ENCODE measurements at places on chromosomes 5 and 9.

DNA sequence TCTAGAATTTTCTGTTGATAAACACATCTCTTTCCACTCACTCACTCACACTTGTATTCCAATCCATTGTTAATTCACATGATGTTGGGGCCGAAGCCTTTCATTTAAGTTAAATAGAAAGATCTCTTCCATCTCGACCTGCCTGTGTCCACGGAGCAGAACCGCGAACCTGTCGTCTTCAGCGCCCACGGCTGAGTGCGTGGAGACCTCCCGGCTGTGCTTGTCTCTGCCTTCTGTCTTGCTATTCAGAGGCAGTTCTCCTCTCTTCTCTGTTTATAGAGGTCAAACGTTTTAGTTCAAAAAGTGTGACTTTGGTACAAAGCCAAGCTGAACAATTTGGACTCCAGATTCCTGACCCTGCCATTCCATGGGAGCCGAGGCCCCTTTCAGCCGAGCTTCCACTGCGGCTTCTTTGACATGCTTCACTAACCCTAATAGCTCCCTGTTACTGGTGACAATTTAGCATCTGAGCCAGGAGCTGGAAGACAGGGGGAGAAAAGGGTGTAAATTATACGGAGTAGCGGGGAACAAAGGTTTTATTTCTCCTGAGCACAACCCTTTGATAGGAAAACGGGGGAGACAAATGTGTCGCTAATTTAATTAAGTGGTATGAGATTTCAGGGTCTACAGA, 314.4 kb upstream of the IRX4 start:
- DNase-seq = peak; percentile 18

DNA sequence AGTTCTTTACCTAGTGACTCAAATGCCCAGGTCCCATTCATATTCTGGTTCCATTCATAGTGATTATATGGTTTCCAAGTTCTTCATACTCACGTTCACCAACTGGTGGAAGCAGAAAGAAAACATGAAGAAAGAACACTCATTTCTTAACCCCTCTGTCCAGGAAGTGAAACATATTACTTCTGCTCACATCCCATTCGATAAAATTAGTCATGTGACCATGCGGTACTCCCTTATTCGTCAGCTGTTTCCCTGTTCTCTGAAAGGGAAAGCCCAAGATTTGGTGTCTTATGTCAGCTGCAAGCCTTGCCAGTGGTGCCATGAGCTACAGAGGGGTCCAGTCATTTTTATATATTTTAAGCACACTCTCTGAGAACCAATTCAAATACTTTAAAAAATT, 387.0 kb upstream of the DMAC1 start:
- no peak for DNase-seq

GRCh38 chr9:129131300-129132145, 20.3 kb downstream of the PTPA start:
- DNase-seq = peak; percentile 2

DNA sequence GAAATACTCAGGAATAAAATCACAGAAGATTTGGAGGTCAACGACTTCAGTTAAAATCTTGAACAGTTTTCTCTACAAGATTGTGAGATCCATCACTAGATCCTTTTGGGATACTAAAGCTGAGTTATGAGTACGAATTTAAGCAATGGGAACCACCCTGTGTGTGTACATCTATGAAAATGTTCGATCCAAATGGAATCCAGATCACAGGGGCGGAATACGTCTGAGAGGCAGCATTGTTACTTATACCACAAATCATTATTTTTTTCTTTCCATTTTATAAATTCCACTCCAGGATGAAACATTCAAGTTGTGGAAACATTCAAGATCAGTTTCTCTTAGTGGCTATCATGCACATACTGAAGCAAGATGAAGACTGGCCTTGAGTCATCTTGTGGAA, 239.3 kb upstream of the PAPPA start:
- DNase-seq = no peak

- DNase-seq = no peak
These were observed 62.9 kb downstream of the FOCAD start for GRCh38 chr9:20746967-20747366.

- DNase-seq = no peak
These were observed 343.1 kb downstream of the CTNND2 start for GRCh38 chr5:11560915-11561697.

GRCh38 chr5:128527077-128527476, 11.0 kb downstream of the FBN2 start:
- DNase-seq = no peak

DNA sequence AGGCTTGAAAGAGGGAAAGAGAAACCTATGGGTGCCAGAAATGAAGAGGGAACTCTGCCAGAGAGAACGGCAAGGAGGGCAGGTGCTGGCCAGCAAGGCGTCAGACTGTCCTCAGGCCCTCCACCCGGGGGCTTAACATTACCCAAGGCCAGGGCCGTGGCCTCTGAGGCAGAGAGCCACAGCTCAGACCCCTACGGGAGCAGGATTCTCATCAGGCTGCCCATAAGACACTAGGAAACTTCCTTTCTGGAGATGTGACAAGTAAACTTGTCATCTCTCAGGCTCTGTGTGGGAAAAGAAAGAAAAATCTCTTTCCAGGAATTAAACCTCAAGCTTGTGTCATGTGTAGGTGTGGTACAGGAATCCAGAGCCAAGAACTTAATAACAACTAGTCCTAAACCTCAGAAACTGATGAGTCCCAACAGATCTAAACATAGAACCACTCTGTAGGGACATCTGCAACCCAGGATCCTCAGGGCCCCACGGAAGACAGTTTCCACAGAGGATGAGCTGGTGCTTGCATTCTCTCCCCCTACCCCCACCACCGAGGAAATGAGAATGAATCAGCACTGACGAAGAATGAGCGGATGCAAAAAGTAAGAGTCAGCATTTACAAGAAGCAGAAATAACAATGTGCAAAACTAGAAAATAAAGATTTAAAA, 74.3 kb downstream of the DCP2 start:
- no peak for DNase-seq

DNA sequence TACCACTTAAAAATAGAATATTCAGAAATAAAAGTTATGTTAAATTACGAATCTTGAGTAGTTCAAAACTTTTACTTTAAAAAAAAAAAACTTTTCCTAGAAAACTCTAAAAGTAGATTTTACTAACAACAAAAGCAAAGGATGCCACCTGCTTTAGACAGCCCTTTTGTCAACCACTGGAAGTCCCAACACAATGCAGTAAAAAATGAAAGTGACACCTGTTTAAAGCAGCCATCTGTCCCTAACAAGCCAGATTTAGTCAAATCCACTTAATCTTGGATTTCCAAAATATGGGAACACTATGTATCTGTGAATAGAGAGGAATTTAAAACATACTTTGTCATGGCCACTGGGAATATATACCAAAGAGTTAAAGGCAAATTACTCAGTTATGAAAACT, 3.8 kb downstream of the RFX3 start:
- DNase-seq = no peak

DNA sequence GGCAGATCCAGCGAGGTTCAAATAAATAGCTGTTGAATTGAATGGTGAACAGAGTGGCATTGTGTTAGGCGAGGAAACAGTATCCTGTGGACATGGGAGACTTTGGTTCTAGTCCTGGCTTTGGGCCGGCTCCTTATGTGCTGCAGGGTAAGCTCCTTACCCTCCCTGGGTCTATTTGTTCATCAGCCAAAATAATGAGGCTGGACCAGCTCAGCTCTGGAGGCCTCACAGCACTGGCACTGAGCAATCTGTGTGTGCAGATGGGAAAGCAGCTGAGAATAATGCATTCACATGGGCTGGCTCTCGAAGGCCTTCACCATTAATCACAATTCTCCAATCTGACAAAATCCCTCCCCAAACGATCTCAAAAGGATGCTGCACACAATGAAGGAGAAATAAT, 81.9 kb downstream of the APBA1 start:
- DNase-seq = no peak

GRCh38 chr9:120336021-120336752, 243.8 kb downstream of the CDK5RAP2 start:
- DNase-seq = no peak

DNA sequence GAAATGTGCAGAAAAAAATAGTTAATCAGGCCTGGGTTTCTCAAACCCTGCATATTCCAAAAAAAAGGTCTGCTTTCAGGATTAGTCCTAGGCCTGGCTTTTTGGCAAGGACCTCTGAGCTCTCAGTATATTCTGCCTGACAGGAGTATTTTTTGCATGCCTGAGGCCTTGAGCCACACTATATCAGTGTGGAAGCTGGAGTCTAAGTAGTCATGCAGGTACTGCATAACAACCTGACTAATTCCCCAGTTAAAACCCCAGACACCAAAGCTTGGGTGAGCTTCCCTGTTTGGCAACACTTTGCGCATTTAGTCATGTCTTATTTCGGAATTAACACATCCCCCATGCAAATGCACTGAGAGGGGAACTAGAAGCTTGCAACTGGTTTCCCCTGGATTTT, 359.5 kb downstream of the CETN3 start:
- no peak for DNase-seq

DNA sequence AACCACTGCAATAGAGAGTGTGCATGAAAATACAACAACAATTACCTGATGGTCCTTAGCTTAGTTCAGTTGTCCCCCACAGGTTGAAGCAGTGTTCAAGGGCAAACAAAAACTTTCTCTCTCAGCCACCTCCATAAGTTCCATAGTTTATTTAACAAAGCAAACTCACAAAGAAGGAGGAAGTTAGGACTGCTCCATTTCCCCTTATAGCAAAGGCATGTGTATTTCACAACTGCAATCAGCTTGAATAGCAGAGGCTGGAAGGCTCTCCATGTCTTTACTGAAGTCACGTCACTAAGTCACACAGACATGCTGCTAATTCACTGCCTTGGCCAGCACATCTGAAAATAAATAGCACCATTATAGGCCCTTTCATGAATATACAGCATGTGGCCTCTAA, 43.3 kb downstream of the DOCK8 start:
- DNase-seq = no peak

DNA sequence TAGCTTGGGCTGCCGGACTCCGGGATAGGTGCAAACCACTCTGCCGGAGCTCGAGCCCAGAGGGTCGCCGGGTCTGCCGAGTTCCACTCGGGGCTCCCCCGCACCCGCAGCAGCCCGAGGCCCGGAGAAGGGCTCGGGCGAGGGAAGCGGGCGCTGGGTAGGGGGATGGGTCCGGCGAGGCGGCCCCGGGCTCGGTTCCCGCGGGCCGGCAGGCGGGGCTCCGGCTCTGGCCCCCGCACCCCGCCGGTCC, 507 bp downstream of the RICTOR start:
- DNase-seq = no peak

- no peak for DNase-seq
These were observed 2.8 kb downstream of the SHC3 start for GRCh38 chr9:89175828-89176261.

DNA sequence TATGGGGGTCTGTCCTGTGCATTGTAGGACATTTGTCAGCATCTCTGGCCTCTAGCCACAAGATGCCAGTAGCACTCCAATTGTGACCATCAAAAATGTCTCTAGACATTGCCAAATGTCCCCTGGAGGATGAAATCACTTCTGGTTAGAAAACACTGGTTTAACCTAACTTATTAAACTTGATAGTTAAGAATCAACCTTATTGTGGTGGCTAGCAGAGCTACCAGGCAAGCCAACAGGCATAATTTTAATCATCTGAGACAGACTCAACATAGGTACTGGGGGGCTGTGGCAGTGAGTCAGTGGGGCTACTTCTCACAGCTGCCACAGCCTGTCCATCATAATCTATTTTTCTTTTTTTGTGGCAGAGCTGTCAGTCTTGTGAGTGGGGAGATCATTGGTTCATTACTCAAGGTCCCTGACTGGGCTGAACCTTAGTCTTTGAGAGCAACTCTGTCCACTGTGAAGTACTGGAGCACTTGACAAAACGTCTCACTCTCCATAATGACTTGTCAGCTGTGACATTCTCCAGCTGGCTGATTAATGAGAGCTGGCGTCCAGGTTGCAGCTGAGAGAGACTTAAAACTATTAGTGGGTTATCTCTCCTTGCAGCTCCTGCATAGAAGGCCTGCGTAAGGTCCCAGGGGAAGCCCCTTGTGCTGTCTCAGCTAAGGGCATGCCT, 107.9 kb downstream of the DCP2 start:
- no peak for DNase-seq

- DNase-seq = no peak
These were observed 154.6 kb downstream of the SYK start for GRCh38 chr9:90956026-90956810.

DNA sequence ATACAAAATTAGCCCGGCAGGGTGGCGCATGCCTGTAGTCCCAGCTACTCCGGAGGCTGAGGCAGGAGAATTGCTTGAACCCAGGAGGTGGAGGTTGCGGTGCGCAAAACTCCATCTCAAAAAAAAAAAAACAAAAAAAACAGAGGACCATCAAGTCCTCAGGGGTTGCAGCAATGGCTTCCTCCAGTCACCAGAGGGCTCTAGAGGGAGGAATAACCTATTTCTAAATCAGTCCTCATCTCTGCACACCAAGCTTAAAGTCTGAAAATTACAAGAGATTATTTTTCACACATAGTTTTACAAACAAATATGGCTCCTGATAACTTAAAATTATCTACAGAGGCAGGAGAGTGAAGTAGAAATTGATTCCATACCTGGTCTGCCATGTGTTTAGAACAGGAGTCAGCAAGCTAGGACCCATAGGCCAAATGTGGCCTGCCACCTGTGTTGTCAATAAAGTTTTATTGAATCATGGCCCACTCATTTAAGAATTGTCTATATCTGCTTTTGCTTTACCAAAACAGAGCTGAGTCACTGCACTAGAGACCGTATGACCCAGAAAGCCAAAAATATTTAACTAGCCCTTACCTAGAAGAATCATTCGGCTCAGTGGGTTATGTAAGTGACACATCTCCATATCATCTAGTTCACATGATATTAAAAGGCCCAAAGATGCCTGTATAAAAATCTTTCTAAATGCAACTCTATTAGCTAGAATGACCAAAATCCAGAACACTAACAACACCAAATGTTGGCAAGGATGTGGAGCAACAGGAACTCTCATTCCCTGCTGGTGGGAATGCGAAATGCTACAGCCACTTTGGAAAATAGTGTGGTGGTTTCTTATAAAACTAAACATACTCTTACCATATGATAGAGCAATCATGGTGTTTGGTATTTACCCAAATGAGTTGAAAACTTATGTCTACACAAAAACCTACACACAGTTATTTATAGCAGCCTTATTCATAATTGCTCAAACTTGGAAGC, 207.7 kb downstream of the FRMD3 start:
- no peak for DNase-seq

GRCh38 chr9:3931996-3932906, 367.6 kb downstream of the GLIS3 start:
- no peak for DNase-seq

DNA sequence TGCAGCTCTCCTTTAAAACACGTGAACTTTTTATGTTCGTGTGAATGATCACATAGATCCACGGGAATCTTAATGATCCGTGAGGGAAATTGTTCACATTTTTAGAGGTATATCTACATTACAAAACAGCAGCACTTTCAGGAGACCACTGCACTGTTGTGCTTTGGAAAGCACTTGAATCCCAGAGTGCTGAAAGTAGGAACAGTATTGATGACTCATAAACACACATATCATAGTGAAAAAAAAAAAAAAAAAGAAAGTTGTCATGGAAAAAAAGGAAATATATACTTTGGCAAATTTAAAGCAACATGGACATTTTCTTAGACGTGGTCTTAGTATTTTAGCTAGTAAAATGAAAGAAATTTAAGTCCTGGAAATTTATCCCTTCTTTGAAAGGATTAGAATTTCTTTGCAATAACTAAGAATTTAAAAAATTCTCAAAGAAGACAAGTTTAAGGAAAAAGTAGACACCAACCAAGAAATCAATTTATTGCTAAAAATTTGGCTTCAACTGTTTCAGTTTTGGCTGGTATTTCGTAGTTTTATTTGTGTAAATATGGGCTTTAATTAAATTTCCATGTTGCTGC, 55.4 kb downstream of the ADGRV1 start:
- no peak for DNase-seq

GRCh38 chr5:178778919-178779318, 48.5 kb upstream of the ZNF354A start:
- DNase-seq = no peak

- no peak for DNase-seq
These were observed 122.8 kb downstream of the CCDC192 start for GRCh38 chr5:127826011-127826410.

All from DMS79 (cell line).